ENCODE measurements at places on chromosomes 11 and 22.

- no peak for DNase-seq
These were observed 40.3 kb upstream of the ZBED5 start for GRCh38 chr11:10898003-10898762.

GRCh38 chr11:79437981-79438630, 2.7 kb downstream of the TENM4 start:
- no peak for DNase-seq

DNA sequence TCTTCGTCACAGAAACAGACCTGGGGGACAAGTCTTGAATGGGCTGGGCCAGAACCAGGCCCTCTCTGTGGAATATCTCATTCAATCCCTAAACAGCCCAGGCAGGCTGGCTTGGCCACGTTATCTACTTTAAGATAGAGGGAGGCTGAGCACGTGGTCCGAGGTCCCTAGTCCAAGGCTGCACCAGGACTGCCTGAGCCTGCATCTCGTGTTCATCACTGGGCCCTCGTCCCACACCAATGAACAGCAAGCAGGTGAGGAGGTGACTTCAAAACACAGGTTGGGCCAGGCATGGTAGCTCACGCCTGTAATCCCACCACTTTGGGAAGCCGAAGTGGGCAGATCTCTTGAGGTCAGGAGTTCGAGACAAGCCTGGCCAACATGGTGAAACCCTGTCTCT, 20.3 kb upstream of the FGF3 start:
- no peak for DNase-seq

DNA sequence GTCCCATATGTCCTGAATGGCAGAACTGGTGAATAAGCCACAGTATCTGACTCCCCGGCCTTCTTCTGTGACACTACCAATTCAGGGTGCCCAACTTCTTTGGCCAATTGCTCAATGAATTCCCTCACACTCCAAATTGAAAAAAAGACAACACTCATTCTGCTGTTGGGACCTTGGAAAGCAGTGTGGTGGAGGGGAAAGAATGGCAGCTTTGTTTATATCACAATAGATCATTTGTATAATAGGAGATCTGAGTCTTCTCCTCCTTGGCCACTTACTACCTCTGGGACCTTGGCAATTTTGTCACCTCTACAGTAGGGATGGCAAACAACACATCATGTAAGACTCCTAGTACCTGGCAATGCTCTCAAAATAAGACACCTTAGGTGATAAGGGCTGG, 64.6 kb downstream of the OPCML start:
- DNase-seq, result no peak

DNA sequence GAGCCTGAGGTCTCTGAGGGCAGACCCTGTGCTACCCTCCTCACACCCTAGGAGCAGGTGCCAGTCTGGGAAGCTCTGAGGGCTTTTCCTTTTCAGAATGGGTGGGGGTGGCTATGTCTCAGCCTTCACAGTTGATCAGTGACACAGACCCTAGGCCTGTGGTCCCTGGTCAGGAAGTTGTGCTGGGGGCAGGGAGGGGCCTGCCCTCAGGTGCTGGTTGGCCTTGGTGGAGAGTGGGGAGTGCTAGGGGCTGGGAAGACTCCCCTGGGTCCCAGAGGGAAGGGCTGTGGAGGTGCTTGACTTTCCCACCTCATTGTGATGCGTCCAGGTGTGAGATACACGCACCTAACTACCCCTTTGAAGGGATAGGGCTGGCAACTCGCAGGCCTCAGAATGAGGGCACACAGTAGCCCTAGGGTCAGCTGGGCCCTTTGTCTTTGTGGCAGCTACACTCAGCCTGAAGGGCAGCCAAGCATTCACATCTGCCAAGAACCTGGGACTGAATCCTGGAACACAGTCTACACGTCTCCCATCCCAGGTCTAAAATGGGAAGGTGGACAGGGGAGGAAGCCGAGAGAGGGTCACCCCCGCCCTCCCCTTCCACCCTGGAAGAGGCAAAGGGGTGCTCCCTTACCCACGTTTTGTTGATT, 31.2 kb upstream of the ATXN10 start:
- no peak for DNase-seq

GRCh38 chr11:61539006-61539405, 30.5 kb downstream of the LRRC10B start:
- DNase-seq, result no peak

GRCh38 chr11:13734530-13734929, 66.1 kb downstream of the FAR1 start:
- DNase-seq, result no peak

- no peak for DNase-seq
These were observed 5.3 kb downstream of the SERPIND1 start for GRCh38 chr22:20779014-20779817.

DNA sequence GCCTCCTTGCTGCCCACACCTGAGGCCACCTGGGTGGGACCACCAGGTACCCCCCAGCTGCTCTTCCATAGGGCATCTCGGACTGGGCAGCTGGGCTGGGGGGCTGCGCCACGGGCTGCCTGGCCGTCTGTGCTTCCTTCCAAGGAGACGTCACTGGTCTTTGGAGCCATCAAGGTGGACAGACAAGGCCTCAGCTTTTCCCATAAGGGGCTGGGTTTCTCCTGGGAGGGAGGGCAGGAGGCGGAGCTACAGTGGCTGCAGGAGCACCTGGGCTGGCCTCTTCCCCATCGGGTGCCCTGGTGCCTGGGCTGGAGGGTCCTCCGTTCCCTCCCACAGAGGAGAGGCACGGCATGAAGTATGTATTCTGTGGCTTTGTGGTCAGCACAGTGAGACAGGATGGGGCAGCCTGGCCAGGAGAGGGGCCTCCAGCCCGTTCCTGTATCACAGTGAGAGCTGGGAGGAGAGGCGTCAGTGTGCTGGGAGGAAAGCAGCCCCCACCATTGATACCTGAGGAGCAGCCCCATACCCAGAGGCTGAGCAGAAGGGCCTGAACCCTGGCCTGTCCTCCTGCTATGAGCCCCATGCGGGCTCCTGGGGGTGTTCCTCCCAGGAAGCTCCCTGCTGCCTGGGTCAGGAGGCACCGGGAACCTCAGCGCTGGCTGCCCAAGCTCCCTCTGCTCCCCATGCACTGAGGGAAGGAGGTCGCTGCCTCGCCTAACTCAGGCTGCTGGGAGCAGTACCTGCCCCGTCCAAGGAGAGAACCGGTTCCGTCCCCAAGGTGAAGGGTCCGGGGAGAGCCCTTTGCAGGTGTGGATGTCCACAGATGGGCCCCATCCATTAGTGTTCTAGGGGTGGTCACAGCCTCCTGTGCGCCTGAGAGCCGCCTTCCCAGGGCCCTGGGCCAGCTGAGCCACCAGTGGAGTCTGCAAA, 1075.0 kb downstream of the BRD1 start:
- DNase-seq, result no peak

GRCh38 chr11:131064373-131064991, 148.2 kb upstream of the SNX19 start:
- DNase-seq, result no peak

GRCh38 chr11:40467771-40468170, 991.7 kb downstream of the LRRC4C start:
- no peak for DNase-seq

DNA sequence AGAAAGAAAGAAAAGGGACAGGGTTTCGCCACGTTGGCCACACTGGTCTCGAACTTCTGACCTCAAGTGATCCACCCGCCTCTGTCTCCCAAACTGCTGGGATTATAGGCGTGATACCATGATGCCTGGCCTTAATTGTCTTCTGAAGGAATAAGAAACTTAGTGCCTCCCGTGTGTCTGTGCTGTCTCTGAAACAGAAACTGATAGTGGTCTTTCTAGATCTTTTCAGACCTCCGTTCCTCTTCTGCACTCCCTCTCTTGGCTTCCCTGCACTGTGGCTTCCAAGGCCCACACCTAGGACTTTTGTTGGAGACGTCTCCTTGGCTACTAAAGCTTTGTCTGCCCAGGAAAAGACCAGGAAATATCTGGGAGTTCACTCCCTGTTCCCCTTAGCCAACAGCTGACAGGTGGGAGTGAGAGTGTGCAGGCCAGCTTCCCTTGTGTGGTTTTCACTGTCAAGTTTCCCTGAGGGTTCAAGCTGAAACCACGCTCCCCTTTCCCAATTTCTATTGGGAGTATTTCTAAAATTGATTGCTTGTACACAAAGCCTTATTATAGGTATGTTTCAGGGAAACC, 10.1 kb upstream of the HTR3B start:
- DNase-seq, result no peak

DNA sequence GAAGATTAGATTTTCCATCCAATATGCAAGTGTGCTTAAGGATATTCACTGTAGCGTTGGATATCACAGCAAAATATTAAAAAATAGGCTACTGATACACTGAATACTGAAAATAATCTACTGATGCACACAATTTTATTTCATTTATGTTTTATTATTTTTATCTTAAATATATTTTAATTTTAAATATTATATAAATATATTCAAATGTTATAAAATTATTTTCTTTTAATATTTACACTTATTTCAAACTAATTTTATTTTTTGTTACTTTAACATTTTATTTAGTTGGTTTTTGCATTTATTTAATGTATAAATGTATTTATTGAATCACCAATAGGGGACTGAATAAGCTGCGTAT, 12.3 kb downstream of the MMP3 start:
- no peak for DNase-seq

- no peak for DNase-seq
These were observed 104.2 kb downstream of the MICAL3 start for GRCh38 chr22:17920145-17920605.

DNA sequence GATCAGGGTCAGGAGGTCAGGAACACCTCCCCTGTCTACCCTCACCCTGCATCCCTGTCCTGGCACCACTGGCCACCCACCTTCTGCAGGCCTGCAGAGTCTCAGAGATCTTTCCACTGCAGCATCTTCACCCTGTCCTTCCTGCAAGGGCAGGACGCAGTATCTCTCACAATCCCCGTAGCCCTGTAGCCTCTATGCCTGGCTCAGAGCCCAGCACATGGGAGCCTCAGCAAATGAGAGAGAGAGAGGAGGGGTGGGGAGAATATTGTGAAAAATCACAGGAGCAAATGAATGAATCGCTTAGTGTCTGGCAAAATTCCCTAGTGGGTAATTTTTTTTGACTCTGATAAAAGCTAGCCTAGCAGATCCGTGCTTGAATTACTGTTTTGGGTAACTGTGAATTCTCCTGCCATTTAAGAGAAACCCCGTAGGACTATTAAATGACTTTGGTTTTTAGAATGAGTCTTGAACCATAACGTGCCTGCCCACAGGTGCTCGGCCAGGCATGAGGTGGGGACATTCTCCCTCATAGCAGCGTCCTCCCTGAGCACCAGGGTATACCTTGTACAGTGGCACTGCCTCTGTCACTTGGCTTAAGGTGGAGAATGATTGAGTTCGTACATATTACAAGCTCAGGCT, 91.5 kb downstream of the MORC2 start:
- DNase-seq, result no peak

- no peak for DNase-seq
These were observed 44.0 kb upstream of the AKIP1 start for GRCh38 chr11:8867035-8867434.

GRCh38 chr11:86261328-86261727, 16.8 kb downstream of the EED start:
- no peak for DNase-seq

DNA sequence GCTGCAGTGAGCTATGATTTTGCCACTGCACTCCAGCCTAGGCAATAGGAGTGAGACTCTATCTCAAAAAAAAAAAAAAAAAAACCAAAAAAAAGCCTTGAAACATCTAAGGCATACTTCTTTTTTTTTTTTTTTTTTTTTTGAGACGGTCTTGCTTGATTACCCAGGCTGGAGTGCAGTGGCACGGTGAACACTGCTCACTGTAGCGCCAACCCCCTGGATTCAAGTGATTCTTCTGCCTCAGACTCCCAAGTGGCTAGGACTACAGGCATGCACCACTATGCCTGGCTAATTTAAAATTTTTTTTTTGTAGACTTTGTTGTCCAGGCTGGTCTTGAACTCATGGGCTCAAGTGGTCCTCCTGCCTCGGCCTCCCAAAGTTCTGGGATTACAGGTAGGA, 19.5 kb downstream of the ARFGAP3 start:
- DNase-seq, result no peak

DNA sequence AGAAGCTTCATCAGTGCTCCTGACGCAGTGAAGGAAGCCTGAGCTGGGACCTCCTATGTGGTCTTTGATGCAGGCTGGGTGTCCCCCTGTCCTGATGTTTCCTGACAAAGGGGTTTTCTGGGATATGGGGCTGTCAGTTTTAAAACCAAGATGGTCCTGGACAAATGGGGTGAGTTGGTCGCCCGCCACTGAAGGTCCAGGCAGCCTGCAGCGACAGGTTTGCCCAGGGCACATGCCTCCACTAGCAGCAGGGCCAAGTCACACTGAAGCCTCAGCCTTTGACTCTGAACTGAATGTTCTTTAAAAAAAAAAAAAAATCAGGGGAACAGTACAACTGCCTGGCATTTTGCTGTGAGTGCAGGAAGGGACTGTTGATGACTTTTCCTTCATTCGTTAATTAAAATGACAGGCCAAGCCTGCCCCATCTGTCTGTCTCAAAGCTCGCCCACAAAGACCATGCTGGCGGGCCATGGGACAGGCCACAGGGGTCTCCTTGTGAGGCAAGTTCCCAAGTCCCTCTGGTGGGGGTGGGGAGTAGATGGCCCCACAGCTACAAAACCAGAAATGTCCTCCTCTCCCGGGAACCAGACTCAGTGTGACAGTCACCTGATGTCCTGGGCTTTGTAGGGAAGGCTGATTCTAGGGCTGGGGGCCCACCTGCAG, 274.8 kb downstream of the CTTN start:
- DNase-seq, result no peak

- DNase-seq, result no peak
These were observed 76.4 kb downstream of the GGTLC2 start for GRCh38 chr22:22720724-22721261.

DNA sequence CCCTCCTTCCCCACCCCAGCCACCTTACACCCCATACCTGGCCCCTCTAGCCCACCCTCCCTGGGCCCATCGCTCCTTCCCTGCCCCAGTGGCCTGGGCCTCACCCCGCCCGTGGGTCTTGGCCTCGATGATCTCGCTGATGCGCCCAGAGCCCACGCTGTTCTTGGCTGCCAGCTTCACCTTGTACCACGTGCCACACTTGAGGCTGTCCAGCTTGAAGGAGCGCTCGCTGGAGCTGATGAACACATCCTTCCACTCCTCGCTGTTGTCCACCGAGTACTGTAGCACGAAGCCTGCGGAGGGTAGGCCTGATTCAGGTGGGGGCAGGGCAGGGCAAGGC, 110.1 kb downstream of the CEP164 start:
- no peak for DNase-seq

All from CD4-positive, alpha-beta T cell (primary cell).